ENCODE measurements at places on chromosomes 1 and 21.

DNA sequence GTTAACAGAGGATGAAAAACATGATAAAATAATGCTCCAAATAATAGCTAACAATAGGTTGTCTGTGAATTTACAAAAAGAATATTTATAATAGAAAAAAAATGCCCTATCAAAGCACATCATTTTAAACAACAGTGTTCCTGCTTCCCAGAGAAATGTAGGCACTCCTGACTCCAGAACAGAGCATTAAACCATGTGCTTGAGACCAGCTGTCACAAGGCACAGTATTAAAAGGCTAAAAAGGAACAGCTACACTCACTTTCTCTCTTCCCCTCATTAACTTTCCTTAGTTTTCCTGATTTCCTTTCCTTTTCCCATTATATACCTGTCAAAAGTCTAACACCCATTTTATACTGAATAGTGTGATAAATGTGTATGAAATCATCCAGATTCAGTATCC is 10.9 kb downstream of the VAV3 start:
- no peak for DNase-seq

GRCh38 chr21:38683222-38683621 is 122.5 kb upstream of the ETS2 start:
- no peak for DNase-seq

DNA sequence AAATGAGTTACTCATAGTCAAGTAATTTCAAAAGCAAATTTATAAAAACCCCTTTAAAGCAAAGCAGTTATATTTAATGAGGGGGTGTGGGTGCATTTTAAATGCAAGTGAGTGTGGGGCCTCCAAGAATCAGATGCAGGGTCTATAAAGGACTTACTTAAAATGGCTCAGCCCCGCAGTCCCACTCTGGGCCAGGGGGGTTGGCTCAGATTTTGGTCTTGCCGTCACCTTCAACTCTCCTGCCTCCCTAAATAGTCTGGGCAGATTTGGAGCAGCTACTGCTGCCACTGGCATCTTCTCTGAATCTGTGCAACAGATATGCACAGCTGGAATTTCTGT is 16.2 kb downstream of the AMPD2 start:
- no peak for DNase-seq

DNA sequence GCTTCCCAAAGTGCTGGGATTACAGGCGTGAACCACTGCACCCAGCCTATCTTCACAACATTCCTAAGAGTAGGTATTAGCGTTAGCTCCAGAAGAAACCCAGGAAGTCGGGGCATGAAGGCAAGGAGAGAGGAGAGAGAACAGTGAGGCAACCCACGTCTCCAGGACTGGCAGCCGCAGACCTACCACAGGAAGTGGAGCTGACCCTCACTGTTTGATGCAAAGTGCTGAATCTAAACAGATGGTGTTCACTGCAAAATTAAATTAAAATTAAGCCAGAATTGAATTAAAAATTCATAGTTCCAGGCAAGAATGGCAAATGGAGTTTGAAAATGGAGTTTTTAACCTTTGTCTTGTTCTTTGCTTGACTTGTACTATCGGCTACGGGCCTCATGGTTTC is 6.7 kb downstream of the ECE1 start:
- DNase-seq: no peak

DNA sequence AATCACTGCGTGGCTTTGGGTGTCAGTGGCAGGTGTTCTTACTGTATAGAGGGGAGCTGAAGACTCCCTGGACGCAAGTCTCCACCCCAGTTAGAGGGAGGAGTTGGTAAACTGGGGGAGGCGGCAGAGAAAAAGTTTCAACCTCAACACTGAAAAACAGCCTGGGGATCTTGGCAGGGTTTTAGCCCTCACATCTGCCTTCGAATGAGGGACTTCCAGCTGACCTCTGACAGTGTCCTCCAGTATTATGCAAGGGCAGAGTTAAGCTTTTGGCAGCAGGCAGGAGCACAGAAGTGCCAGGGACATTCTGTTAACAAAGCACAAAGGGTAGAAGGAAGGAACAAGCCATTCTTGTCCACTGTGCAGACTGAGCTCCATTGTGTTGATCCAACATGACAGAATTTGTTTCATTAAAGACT is 41.2 kb upstream of the RAB4A start:
- DNase-seq: no peak

DNA sequence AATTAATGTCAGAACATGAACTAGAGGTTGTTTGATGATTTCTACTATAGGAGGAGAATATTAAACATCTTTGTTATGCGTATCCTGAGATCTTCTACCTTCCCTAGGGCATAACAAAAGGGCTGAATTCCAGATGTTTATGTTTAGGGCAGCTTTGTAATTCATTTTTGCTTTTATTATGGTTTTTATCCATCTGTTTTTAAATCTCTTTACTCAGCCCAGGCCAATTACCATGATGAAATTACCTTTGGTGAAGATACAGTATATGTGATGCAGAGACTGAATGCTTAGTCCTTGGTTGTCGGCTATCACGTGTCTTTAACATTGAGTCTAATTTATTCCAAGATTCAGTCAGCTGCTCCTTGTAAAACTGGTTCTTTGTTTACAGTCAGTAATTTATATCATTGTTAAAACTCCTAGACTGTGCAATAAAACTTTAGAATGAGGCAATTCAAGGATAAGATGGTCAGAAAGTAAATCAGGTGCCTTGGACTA is 176.9 kb downstream of the CTH start:
- no peak for DNase-seq

GRCh38 chr1:207670997-207671396 is 26.1 kb downstream of the CR1L start:
- no peak for DNase-seq

DNA sequence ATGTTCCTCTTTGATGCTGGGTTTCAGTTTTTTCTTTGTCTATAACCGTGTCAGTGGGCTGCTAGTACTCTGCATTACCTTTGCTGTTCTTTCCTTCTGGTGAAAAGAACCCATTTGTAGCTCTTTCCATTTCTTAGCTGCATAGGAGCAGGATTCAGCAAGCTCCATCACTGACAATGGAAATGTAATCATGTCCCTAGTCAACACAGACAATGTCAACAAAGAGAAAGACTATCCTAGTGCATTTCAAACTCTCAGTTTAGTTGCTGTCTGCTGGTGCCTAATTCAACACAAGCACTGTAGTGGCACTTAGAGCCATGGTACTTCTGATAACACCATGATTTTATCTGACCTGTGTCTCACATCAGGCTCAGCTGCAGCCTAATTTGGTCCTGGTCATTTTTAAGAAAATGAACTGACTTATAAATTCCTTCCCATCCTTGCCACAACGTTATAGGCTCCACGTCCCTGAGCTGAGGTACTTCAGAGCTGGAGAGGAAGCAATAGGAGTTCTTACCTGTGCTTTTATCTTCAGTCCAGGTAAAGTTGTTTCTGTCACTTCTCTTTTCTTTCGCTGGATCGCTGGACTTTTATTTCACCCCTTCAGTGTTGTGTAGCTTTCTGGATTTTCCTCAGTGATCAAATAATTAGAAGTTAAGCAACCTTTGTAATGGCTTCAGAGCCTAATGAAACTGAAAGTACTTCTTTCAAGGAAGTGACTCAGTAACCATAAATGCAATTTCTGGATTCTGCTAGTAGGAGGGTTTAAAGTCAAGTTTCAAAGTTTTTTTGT is at the start of gene GBP3:
TSS of gene GBP3 (minus strand) at position 700 of the 793 bp plus-strand sequence. CDS start 2,145 bp downstream, outside the sequence.
- no peak for DNase-seq

DNA sequence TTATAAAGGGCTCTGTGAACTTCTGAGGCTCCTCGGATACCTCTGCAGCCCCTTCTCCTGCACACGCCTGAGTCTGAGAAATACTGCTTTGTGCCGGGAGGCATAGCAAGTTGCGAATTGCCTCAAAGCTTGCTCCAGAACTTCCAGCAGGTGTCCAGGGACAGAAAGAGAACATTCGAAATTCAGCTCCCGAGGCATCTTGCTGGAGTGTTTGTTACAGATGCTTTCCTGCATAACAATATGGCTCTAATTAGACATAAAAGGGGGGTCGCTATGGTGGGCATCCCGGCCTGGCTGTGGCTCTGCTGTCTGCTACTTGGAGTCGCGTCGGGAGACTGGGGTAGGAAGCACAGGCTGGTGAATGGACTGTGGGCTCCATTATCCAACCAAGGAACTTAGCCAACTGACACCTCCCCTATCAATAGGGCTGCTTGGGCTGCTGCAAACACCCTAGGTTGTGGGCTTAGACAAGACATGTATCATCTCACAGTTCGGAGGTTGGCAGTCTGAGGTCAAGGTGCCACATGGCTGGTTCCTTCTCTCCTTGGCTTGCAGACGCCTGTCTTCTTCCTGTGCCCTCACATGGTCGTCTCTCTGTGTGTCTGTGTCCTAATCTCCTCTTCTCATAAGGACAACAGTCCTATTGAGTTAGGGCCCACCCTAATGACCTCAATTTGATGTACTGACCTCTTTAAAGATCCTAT is 607.0 kb downstream of the NPHP4 start:
- no peak for DNase-seq

- DNase-seq: no peak
Observed at GRCh38 chr1:57064379-57065140, 98.7 kb upstream of the C8B start.

DNA sequence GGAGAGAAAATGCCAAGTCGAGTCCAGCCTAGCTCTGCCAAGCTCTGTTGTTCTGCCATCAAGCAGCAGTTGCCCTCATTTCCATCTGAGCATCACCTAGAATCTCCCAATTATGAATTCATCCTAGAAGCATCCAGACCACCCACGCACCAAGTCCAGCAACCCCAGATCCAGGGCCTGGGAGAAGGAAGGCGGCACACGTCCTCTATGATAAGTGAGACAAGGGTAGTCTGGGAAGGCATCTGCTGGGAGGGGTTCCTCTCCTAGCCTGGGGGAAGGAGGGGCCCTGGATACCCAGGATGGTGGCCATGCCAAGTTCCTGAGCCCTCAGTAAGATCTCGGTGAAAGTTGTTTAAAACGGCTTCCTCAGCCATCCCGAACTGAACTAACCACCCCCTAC is 70.7 kb downstream of the VWA5B1 start:
- DNase-seq: no peak

- DNase-seq: no peak
Observed at GRCh38 chr1:65939636-65940035, 146.9 kb downstream of the PDE4B start.

DNA sequence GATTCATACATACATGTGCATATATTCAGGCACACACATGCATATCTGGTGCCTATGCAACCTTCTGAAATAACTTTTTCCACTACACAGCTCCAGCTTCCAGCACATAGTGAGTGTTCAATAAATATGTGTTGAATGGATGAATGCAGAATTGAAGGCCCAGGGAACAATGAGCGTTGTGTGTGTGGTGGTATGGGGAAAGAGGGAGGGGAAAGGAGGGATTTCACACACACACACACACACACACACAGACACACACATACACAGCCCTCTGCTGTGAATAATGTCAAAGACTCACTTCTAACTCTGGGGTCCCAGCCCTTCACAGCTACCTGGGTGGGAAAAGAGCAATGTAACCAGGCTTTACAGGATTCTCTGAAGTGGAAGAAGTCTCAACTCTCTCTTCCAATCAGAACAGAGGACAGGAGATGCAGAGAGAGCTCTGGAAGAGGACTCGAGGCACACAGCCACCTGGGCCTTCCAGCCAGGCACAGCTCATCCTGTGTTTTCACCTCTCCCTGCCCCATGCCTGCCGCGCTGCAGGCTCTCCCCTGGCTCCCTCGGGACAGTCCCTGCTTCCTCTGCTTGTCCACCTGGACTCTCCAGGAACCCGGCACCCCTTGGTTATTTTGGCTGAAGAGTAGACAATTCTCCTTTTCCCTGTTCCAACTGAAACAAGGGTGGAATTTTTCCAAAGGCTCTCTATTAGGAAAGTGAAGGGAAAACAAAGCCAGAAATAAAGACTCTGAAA is 5.4 kb upstream of the IGSF8 start:
- DNase-seq: no peak

DNA sequence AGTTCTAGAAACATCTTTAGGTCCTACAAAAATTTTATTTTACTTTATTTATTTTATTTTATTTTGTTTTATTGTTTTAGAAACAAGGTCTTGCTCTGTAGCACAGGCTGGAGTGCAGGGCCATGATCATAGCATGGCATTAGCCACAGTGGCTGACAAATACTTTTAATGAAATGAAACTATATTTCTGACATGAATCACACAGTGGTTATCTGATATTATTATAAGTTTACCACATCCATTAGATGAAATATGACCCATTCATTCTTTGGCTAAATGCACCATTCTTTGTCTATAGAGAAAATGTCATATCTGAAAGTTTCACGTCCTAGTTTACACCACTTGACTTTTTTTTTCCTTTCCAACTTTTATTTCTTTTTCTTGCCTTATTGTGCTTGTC is 613.4 kb upstream of the ADAMTS5 start:
- no peak for DNase-seq

GRCh38 chr21:39616211-39616772 is 3.6 kb downstream of the B3GALT5 start:
- no peak for DNase-seq

- DNase-seq: no peak
Observed at GRCh38 chr1:211951856-211952255, 83.5 kb downstream of the INTS7 start.

DNA sequence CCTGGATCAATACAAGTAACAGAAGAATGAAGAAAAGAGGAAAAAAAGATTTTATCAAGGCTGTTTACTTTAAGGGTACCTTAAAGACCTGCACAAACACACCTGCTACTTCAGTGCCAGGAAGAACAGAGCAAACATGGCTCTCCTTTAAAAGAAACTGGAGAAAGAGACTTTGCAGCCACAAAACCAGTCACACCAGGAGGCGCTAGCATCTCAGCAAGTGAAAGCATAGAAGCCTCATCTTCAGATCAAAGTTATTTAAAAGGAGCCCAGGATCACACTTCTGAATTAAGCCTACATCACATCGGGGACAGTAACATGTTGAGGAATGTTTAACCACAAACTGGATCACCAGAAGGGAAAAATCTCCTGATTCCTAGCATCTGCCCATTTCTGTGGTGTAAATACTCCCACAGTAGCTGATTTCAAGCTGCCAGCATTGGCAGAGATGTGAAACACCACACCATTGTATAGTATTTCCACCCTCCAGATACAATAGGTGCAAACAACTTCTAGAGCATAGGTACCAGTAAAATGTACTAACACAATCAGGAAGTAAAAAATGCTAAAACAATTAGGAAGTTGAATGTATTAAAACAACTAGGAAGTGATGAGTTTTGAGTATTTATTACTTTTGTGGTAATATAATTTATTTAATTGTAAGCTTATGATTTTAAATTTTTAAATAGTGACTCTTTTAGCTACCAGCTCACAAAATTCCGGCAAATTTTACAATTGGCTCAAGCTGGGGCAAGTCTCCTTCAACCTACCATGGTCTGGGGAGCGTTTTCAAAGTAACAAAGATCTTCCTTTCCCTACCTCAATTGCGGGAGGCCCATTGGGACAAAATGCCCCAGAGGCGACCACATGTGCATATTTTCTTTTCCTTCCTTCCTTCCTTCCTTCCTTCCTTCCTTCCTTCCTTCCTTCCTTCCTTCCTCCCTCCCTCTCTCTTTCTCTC is 105.3 kb upstream of the CLDN14 start:
- no peak for DNase-seq
